H9 (cell line): ENCODE measurements at places on chromosomes 11 and 22. TPM values are rescaled to one million over a fixed set of nuclear protein-coding genes. Genes with fewer than 3 reads are reported as not detected.

CRELD2 gene
- total RNA-seq: 34.7 and 37.9 TPM in 2 replicates

DBX1 gene
- 0.15 TPM in 1 of 2 replicates, not detected in the other for total RNA-seq

SESN3 gene
- total RNA-seq: 32.0 and 36.8 TPM in 2 replicates

APLNR gene
- total RNA-seq: 0.37 and 0.39 TPM in 2 replicates

MB gene
- 0.29 and 0.55 TPM in 2 replicates for total RNA-seq

OR52I2 gene
- total RNA-seq: not detected in 2 replicates

GPHA2 gene
- total RNA-seq: 1.3 and 2.1 TPM in 2 replicates

HTR3A gene
- 3.5 and 4.1 TPM in 2 replicates for total RNA-seq

MS4A12 gene
- total RNA-seq: not detected in 2 replicates

TMEM191B gene
- 1.4 and 4.7 TPM in 2 replicates for total RNA-seq

DDT gene
- 177 and 185 TPM in 2 replicates for total RNA-seq

ROBO4 gene
- total RNA-seq: not detected in 2 replicates

F2 gene
- total RNA-seq: not detected in 2 replicates

DGCR6 gene
- total RNA-seq: 1.8 and 2.2 TPM in 2 replicates

- H3K27ac ChIP-seq: no peak overlapping the region
- no peak for DNase-seq
- H3K36me3 ChIP-seq: no peaks in the 10 kb centered on the region
- H3K27me3 ChIP-seq: no peaks in the 10 kb centered on the region
Measured at GRCh38 chr22:46007003-46007847, 30.3 kb upstream of the WNT7B start.

- H3K4me1 ChIP-seq: no peaks in the 10 kb centered on the region
- H3K27ac ChIP-seq: no peak within 1 kb of the TSS
- peak within 1 kb of the TSS; percentile 72 for H3K4me3 ChIP-seq
- H3K27me3 ChIP-seq: peaks cover 54% of the 10 kb centered on the region
- DNase-seq: peak; percentile 54
- no peaks in the 10 kb centered on the region for H3K36me3 ChIP-seq
Measured at GRCh38 chr11:20668844-20669819, at the start of gene NELL1. TSS of gene NELL1 (plus strand) at chr11:20669586.

DNA sequence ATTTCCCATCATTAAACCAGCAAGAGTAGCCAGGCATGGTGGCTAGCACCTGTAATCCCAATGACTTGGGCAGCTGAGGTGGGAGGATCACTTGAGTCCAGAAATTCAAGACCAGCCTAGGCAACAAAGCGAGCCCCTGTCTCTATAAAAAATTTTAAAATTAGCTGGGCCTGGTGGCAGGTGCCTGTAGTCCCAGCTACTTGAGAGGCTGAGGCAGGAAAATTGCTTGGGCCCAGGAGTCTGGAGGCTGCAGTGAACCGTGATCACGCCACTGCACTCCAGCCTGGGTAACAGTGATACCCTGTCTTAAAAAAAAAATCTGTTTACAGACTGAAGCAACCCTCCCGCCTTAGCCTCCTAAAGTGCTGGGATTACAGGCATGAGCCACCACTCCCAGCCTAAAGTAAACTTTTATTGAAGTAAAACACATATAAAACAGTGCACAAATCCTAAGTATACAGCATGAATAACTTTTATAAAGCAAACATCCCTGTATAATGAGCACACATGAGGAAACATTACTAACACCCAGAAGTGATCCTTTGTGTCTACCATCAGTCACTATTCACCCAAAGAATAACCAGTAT, 12.6 kb downstream of the UCP3 start:
- no peaks in the 10 kb centered on the region for H3K27me3 ChIP-seq
- DNase-seq: no peak
- no peaks in the 10 kb centered on the region for H3K36me3 ChIP-seq
- H3K4me1 ChIP-seq: no peaks in the 10 kb centered on the region
- no peak overlapping the region for H3K4me3 ChIP-seq
- no peak overlapping the region for H3K27ac ChIP-seq

DNA sequence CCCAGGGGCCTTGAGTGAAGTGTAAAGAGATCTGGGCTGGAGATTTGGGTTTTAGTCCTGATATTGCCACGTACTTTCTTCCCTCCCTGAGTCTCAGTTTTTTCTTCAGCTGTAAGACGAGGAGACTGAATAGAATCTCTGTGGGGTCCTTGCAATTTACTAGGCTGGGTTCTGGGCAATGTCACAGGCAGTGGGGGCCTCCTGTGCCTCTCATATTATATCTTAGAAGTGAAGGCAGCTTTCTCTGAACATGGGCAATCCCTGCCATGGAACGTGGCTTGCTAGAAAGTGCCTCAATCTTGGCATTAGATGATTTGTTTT, 62.0 kb upstream of the PTPRJ start:
- no peaks in the 10 kb centered on the region for H3K36me3 ChIP-seq
- no peak overlapping the region for H3K4me3 ChIP-seq
- no peak overlapping the region for H3K27ac ChIP-seq
- no peaks in the 10 kb centered on the region; the same call in 1 of the 2 replicates for H3K4me1 ChIP-seq

GRCh38 chr11:34748036-34748435, 127.1 kb downstream of the EHF start:
- H3K4me3 ChIP-seq: no peak overlapping the region
- H3K27me3 ChIP-seq: no peaks in the 10 kb centered on the region
- H3K36me3 ChIP-seq: no peaks in the 10 kb centered on the region
- DNase-seq: no peak
- no peak overlapping the region for H3K27ac ChIP-seq
- H3K4me1 ChIP-seq: no peaks in the 10 kb centered on the region

- H3K4me1 ChIP-seq: peaks cover 4% of the 10 kb centered on the region; the same call in 1 of the 2 replicates
- H3K4me3 ChIP-seq: no peak overlapping the region
- no peak for DNase-seq
- no peaks in the 10 kb centered on the region for H3K36me3 ChIP-seq
- no peak overlapping the region for H3K27ac ChIP-seq
Measured at GRCh38 chr11:84140386-84141169, 854.4 kb upstream of the CCDC90B start.

GRCh38 chr11:45794169-45794568, 10.8 kb upstream of the SLC35C1 start:
- no peaks in the 10 kb centered on the region for H3K27me3 ChIP-seq
- no peaks in the 10 kb centered on the region for H3K36me3 ChIP-seq
- no peaks in the 10 kb centered on the region for H3K4me1 ChIP-seq
- H3K27ac ChIP-seq: no peak overlapping the region
- DNase-seq: no peak

DNA sequence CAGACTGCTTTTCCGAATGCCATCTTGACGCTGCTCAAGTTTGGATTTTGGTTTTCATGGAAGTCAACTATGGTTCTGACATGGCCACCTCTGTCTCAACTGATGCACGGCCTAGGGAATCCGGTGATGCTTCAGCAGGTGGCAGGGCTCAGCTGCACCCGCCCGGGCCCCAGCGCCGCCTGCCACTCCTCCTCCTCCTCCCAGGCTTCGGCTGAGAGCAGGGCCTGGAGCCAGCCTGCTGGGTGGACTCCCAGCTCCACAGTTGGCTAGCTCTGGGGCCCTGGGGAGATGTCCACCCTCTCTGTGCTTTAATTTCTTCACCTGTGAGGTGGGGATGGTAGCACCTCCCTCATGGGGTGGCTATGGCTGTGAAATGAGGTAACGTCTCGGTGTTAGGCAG, 20.3 kb upstream of the NFAM1 start:
- no peaks in the 10 kb centered on the region for H3K4me1 ChIP-seq
- no peak overlapping the region for H3K27ac ChIP-seq
- no peak for DNase-seq
- no peak overlapping the region for H3K4me3 ChIP-seq
- H3K27me3 ChIP-seq: no peaks in the 10 kb centered on the region
- no peaks in the 10 kb centered on the region for H3K36me3 ChIP-seq

DNA sequence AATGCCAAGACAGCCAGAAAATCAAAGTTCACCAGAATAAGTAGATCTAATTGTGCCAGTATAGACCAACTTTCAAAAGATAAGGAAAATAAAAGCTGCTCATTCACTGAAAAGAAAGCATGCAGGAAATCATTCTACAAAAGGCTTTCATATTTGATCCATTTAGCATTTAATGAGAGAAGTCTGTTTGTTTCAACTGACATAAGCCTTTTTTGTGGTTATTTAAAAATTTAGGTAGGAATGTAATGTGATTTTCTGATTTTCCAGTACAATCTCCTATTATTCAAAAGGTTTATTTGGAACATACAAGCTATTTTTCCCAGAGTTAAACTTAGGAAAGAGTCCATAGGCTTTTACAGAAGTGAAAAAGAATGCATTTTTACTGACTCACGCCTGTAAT, 92.7 kb downstream of the SBF2 start:
- no peak for DNase-seq
- peaks cover 14% of the 10 kb centered on the region for H3K36me3 ChIP-seq
- no peaks in the 10 kb centered on the region for H3K27me3 ChIP-seq
- H3K4me3 ChIP-seq: no peak overlapping the region
- peaks cover 5% of the 10 kb centered on the region; the same call in 1 of the 2 replicates for H3K4me1 ChIP-seq
- H3K27ac ChIP-seq: no peak overlapping the region

DNA sequence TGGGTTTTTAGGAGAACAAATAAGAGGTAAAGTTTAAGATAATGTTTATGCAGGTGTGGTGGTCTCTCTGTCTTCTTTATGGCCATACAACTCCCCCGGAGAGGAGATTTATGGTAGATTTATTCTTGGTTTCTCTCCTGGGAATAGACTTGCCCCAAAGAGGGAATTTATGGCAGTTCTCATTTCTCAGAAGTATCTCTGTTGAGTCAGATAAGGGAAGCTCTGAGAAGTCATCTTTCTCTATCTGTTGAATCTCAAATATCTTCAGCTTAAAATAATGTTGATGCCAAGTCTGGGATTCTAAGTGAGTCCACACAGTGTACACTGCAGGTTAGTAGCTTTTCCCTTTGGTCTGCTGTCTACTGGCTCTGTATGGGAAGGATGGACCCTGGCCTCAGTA, 276.4 kb upstream of the PLET1 start:
- H3K27ac ChIP-seq: no peak overlapping the region
- DNase-seq: no peak
- peaks cover 8% of the 10 kb centered on the region for H3K36me3 ChIP-seq
- H3K27me3 ChIP-seq: no peaks in the 10 kb centered on the region
- no peak overlapping the region for H3K4me3 ChIP-seq

- no peaks in the 10 kb centered on the region for H3K36me3 ChIP-seq
- H3K27ac ChIP-seq: no peak overlapping the region
- H3K4me1 ChIP-seq: peaks cover 4% of the 10 kb centered on the region; the same call in 1 of the 2 replicates
- H3K4me3 ChIP-seq: no peak overlapping the region
- no peak for DNase-seq
Measured at GRCh38 chr11:19698493-19699292, 13.9 kb upstream of the NAV2 start.

- H3K36me3 ChIP-seq: no peaks in the 10 kb centered on the region; the same call in 2 of the 3 replicates
- no peak overlapping the region for H3K27ac ChIP-seq
- DNase-seq: peak; percentile 89
- H3K4me1 ChIP-seq: peaks cover 8% of the 10 kb centered on the region
- H3K4me3 ChIP-seq: no peak overlapping the region
- H3K27me3 ChIP-seq: no peaks in the 10 kb centered on the region
Measured at GRCh38 chr11:8813658-8814057, 97.3 kb upstream of the AKIP1 start.

DNA sequence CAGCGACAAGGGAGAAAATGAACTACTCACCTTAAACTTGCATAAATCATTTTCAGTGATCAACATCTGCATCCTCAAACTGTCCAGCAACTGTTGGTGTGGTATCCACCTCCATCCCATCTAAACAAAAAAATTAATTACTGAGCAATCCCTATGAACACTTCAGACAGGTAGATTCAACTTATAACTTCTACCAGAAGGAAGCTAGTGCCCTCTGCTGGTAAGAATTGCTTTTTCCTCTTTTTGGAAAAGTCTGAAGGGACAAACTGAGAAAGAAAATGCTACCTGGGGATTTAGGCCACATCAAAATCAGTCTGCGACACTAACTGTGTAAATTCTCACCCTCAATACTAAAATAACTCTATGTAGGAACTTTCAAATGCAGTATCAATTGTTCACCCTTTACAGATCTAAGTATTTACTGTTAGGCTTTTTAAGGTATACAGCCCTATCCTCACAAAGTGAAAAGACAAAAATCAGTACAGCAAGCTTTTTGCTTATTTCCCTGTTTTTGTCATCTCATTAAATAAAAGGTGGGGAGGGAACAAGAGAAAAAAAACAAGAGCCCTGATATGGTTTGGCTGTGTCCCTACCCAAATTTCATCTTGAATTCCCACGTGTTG, 17.9 kb downstream of the CLNS1A start:
- H3K36me3 ChIP-seq: peaks cover 53% of the 10 kb centered on the region
- DNase-seq: no peak
- no peak overlapping the region for H3K27ac ChIP-seq
- no peaks in the 10 kb centered on the region for H3K4me1 ChIP-seq
- H3K4me3 ChIP-seq: no peak overlapping the region

DNA sequence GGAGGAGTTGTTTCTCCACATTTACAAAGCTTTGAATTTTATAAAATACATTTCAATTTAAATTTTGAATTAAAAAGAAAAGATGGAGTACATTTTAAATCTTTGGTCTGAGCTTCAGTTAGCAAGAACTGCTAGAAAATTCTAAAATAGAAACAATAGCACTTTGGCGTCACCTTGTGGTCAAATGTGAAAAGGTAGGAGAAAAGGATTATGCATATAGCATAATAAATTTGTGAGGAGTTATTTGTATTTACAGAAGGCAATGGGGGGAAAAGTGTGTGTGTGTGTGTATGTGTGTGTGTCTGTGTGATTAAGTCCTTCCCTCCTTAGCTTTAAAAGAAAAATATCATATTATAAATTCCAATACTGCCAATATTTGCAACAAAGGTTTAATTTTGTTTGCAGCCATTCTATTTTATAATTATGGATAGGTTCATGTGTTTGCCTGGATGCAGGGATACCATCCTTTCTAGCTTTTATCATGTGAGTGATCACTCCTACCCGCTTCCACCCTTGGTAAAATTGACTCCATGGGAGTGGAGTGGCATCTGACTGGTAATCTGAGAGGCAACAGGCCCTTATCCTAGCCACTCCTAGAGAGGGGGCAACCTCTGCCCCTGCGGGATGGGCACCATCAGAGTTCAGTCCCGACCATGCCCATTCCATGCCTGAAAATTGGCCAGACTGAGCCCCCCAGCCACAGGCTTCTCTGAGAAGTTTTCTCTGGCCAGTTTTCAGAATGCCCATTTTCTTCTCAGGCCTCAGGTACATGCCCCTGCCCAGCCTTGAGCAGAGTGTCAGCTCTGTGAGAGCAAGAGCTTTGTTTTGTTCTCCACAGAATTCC, 13.6 kb upstream of the LGR4 start:
- no peak for DNase-seq
- no peaks in the 10 kb centered on the region for H3K4me1 ChIP-seq
- no peaks in the 10 kb centered on the region for H3K27me3 ChIP-seq
- H3K27ac ChIP-seq: no peak overlapping the region
- H3K4me3 ChIP-seq: no peak overlapping the region
- H3K36me3 ChIP-seq: peaks cover 27% of the 10 kb centered on the region
